ENCODE measurements at places on chromosomes 16 and 17.

- no peak for DNase-seq
Measured at GRCh38 chr17:55763856-55764255, 13.0 kb downstream of the PCTP start.

DNA sequence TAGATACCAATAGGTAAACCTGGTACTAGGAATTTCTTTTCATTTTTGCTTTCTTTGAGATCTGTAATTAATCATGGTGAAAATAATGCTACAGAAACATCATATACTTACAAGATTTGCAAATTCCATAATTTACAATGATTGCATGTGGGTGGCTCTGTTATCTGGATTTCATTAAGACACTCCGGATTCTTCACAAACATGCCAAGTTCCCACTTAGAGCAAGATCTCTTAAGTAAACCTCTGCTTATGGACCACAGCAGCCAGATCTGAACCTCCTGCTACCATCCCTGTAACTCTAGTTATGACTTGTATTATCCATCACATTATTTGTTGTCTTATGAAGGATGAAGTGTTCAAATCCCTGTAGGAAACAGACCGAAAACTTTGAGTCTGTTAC is 424.7 kb downstream of the CDH13 start:
- no peak for DNase-seq

- no peak for DNase-seq
Measured at GRCh38 chr16:10239640-10240039, 57.4 kb upstream of the GRIN2A start.

- DNase-seq = no peak
Measured at GRCh38 chr17:68969101-68969500, 13.9 kb upstream of the ABCA8 start.
